NCI-H69 (cell line): ENCODE measurements at places on chromosomes 1 and 21.
A peak's percentile ranks its signal among the peaks of the same experiment; 100 is the strongest.

- peak; percentile 52 for DNase-seq
These were observed 7.7 kb downstream of the ARHGEF19 start for GRCh38 chr1:16204634-16205333.

GRCh38 chr1:74726063-74726462 lies 6.8 kb downstream of the CRYZ start:
- DNase-seq = no peak

DNA sequence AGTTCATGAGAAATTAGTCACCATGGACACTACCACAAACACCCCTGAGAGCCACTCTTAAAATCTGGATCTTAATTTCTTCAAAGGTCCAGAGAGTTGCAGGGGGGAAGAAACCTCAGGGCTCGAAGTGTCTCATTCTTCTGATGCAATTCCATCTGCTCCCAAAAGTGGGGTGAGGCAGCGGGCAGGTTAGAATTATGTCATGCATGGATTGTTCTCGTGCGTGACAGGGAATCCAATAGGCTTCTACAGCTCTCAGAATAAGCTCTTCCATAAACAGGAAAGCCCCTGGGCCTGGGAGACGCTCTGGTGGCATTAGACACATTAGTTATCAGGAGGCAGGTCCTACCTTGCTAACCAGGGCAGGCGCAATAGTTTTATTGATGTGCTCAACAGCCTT lies 8.4 kb downstream of the ENO1 start:
- no peak for DNase-seq

DNA sequence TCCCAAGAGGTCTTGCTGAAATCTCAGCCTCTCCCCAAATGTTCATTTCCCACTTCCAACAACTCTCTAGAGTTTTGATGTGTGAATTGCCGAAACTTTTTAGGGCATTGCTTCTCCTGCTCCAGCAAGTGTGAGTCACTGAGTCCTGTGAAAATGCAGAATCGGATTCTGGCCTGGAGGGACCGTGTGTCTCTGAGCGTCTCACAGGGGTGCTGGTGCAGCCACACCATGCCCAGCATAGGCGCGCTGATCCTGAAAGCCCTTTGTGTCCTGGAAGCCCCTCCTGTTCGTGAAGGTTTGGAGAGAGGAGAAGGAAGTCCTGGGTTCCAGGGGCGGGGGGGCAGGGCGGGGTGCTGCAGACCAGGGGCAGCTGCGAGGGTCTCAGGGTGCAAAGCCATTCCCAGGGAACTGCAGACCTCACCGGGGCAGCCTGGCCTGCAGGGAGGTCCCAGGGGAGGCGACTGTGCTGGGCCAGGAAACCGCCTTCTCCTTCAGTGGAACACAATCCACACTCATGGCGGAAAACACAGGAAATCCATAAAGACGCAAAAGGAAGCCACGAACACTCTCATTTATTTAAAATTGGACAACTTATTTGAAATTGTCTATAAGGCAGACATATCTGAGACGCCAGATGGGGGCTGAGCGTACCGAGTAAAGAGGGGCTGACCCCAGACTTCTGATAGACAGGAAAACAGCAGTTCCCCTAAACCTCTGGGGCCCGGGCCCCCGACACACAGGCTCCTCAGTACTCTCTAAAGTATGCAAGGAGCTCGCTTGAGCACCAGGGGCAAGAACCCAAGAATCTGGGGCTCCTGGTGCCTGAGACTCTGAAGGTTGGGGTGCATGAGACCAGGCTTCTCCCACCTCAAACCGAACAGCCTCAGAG lies 43.5 kb upstream of the ADARB1 start:
- DNase-seq = no peak

DNA sequence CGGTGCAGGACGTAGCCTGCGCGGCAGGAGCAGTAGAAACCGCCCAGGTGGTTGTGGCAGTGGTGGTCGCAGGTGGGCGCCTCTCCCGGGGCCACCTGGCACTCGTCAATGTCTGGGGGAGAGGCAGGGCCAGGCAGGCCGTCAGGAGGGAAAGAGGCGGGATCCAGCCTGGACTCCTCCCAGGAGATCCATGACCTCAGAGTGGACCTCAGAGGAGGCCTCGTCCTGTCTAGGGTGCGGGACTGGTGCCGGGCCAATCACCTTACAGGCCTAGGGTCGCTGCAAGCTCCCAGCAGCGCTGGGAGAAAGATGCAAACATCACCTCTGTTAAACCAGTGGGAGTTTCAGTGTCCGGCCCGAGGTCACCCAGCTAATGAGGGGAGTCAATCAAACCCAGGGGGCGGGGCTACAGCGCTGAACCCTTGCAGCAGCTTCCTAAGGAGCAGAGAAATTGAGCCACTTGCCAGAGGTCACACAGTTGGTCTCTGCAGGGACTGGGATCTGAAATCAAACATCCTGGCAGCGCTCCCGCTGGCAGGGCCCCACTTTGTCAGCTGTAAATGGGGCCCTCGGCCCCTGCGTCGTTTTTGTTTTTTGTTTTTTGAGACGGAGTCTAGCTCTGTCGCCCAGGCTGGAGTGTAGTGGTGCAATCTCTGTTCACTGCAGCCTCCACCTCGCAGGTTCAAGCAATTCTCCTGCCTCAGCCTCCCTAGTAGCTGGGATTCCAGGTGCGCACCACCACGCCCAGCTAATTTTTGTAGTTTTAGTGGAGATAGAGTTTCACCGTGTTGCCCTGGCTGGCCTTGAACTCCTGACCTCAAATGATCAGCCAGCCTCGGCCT lies 1.4 kb downstream of the MASP2 start:
- no peak for DNase-seq

GRCh38 chr1:155196893-155197638 lies 10.6 kb downstream of the THBS3 start:
- no peak for DNase-seq

DNA sequence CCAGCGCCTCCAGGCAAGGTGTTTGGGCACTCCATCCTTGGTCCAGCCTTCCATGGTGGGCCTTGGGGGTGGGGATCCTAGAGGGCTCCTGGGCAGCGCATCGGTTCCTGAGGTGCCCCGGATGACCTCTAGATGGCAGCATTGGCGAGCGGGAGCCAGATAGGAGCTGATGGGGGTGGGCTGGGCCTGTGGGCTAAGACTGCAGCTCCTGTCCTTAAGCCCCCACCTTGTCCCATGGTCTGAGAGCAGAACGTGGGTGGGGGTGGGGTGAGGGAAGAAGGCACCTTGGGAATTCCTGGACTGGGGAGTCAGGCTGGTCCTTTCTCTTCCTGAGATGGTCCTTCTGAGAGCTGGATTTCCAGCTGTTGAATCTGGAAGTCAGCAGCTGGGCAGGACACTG lies 93.4 kb upstream of the CSF3R start:
- DNase-seq = peak; percentile 71

DNA sequence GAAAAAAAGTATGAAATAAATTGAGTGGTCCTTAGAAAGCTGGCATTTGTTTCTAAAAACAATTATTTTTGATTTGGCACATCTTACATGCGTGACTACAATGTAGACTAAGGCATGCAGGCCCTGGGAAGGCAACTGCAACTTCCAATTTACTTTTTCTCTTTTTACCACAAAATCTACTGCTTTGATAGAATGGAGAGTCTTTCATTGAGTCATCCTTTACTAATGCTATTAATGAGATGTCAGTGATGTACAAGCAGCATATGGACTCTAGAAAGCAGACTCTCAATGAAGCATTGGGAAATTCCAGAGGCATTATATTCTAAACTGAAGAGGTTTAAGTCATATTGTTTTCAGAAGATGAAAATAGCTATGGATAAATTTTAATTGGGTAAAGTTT lies 29.6 kb upstream of the PRRX1 start:
- DNase-seq = no peak

DNA sequence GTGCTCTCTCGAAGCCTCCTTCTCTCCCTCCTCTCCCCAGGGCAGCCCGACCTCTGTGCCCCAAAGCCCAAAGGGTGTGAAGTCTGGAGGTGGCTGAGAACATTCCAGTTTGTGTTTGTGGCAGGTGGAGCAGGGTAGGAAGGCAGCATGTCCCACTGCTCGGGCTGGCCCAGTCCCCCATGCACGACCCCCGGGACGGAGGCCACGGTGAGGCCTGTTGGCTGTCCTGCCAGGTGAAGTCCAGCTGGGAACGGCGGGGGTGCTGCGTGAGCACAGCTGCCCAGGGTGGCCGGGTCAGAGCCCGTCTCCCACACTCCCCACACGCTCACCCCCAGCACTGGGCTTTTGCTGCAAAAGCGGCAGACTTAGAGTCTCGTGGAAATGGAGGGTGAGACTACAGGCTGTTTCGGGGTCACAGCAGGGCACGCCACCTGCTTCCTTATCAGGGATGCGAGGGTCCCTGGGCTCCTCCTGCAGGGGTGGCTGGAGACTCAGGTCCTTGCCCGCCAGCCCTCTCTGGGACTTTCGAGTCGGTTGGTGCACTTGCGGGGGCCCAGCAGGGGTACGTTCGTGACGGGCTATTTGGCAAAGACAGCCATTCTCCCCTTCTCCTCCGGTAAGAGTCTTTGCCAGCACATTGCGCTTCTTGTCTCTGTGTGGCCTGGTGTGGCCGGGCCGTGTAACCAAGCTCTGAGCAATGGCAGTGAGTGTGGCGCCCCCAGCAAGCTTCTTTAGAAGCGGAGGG lies 40.3 kb downstream of the MORN1 start:
- no peak for DNase-seq
